ENCODE measurements at places on chromosomes 2 and 18.

DNA sequence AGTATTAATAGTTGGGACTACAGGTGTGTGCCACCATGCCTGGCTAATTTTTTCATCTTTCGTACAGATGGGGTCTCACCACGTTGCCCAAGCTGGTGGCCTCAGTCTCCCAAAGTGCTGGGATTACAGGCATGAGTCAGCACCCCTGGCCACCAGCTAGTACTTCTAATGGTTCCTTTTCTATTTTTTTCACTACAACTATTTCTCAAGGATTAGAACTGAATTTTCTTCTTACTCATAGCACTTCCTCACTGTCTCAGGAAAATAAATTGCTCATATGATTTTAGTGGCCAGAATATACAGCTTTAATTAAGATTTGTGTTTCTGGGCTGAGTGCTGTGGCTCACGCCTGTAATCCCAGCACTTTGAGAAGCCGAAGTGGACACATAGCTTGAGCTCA is 43.2 kb upstream of the SOS1 start:
- DNase-seq, result no peak

DNA sequence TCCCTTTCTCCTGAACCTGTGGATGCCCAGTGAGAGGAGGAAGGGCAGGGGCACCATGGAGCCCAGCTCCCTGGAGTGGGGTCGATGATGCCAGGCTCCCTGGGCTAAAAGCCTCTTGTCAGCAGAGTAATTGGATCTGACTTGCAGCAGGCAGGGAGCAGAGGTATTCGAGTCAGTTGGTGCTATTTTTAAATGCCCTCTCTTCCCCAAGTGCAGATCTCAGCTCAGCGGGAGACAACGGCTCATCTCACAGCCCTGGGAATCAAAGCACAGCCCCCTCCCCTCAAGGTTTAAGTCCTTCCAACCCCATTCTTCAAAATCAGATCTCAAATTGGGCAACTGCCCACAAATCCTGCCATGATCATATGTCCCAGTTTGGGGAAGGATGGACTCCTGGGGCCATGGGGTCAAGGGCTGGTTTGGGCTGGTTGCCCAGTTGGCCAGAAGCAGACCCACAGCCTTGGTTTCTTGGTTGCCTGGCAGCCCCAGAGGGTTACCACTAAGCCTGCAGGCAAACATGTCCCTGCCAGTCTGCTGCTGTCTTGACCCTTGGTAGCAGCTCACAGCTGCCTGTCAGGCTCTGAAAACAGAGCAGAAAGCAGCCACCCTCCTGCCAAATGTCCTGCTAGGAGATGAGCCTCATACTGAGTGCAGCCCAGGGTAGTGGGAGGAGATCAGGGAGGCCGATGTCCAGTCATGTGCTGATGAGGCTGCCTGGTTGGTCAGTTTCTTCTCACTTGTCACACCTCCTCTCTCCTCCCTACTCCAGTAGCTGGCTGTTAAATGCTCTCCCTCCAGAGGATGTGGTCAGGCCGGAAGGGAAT is 244.9 kb downstream of the LOXHD1 start:
- DNase-seq, result no peak

DNA sequence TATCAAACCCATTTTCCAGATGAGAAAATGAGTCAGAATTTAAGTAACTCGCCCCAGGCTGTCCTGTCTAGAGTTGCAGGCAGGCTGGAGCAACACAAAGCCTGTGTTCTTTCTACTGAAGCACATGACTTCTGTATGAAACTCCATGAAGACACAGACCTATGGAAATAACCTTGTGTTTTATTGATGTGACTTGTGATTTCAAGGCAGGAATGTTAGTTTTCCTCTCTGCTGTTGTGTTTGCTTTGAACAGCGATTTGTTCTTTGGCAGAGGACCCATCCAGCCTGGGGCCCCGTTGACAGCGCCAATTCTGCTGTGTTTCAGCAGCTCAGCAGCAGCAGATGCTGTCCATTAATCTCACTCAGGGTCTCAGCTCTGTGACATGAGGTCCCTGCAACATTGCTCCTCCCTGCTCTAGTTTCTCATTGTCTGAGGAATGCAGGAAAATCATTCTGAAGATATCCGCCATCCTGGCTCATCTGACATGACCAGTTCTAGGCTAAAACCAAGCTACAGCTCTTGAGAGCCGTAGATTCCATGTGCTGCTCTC is 344.3 kb upstream of the RAB12 start:
- DNase-seq, result no peak

GRCh38 chr2:68404164-68404563 is 39.1 kb downstream of the PLEK start:
- DNase-seq, result no peak

- DNase-seq, result no peak
These were observed 54.4 kb downstream of the SCN3A start for GRCh38 chr2:165149439-165149838.
